Right lung (tissue), 10 donors: ENCODE measurements at places on chromosomes 12 and 14. TPM values are rescaled to one million over a fixed set of nuclear protein-coding genes. Genes with fewer than 3 reads are reported as not detected.

The TSHR gene
- 0.48 TPM for polyA plus RNA-seq

DNA sequence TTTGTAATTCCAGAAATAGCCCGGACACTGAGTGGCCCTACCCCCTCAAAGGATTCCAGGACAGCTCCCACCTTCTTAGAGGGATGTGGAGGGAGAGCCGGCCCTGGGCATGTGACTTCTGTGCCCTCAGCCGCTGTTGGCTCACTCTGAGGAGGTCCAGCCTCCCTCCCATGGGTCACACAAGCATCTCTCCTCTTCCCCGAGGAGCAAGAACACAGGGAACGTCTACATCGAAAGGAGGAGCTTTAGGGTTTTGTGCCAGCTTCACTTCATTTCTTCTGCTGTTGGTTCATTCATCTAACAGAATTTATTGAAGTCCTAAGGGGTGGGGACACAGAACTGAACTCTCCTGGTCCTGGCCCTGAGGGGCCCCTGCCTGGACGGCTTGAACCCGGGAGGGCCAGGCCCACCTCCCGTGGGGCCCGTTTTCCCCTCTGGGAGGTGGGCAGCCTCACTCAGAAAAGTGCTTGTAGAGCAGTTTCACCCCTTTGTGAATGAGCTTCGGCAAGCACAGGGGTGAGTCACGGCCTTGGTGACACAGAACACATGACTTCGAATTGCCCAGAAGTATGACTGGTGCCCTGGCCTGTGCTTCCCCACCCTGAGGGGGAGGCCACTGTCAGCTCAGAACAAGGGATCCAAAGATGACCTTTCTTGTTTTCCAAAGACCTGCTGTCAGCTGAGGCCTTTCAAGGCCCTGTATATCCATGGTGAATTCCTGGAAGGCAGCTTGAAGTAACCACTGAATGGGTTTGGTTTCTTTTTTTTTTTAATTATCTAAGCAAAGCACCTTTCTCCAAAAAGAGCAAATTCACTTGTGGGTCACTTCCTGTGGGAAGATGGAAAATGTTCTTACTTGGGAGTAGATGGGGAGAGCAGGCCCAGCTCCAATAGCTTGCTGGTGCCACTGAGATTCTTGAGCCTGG is 39.2 kb downstream of the NFKBIA start:
- no peak for DNase-seq

- no peak for DNase-seq
Observed at GRCh38 chr12:5516371-5517241, 84.7 kb downstream of the NTF3 start.

The CFAP251 gene
- polyA plus RNA-seq, result 8.2 TPM

- DNase-seq, result no peak
Observed at GRCh38 chr14:59483363-59483762, 845 bp downstream of the L3HYPDH start.

DNA sequence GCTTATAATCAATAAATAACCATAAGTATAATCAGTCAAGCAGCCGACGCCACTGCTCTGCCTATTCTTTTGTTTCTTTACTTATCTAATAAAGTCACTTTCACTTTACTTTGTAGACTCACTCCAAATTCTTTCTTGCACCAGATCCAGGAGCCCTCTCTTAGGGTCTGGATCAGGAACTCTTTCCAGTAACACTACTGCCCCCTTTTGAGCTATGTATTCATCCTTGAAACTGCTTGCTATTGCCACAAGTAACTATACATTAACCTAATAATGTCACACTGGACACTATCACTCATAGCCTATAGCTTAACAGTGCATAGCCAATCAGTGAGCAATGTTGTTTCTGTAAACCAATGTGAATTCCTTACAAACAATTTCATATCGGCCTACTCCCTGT is 2.8 kb upstream of the NID2 start:
- no peak for DNase-seq
